Activated T-cell treated with anti-CD3 and anti-CD28 coated beads, Interleukin-2, amount 50 U/mL, for 1 hour (primary cell): ENCODE measurements at places on chromosomes 7 and 10.

DNA sequence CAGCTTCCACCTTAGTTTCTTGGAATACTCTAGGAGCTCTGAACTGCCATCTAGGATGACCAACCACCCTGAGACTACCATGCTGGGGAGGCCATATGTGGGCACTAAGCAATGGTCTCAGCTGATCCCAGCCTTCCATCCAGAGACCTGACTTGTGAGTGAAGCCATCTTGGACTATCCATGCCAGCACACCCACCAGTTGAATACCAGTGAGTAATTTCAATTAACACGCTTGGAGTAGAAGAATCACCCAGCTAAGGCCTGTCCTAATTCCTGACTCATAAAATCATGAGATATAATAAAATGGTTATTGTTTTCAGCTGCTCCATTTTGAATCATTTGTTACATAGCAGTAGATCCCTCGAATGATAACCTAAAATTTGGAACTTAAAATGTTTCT, 5.2 kb upstream of the KIF5B start:
- DNase-seq, result no peak

GRCh38 chr10:43229208-43230061, 37.4 kb downstream of the RASGEF1A start:
- DNase-seq, result peak; percentile 44

GRCh38 chr10:71742301-71743088, 22.9 kb upstream of the C10orf105 start:
- peak; percentile 45 for DNase-seq

DNA sequence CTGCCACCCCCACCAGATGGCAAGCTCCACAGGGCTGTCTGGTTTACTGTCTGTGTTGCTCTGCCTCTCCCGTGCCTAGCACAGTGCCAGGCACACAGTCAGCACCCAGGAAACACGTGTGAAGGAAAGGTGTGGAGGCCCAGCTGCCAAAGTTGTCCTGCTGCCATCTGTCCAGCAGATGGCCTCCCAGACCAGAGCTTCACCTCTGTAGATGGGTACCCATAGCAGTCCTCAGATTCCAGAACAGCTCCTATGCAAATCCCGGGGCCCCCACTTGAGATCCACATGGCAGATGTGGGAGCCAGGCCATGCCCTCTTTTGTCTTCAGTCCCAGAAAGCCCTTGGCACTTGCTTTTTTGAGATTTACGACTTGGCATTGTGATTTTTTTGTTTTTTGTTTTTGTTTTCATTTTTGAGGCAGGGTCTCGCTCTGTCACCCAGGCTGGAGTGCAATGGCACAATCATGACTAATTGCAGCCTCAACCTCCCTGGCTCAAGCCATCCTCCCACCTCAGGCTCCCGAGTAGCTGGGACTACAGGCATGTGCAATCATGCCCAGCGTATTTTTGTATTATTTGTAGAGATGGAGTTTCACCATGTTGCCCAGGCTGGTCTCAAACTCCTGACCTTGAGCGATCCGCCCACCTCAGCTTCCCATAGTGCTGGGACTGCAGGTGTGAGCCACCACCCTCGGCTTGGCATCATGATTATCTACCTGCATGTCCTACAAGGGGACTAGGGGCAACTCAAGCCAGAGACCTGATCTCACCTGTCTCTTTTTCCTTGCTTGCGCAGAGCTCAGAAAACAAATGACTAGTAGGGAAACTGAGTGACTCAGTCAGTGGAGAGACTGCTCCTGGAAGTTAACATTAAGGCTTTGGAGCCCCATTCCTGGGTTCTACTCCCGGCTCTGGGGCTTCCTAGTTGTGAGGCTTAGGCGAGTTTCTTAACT, 16.9 kb upstream of the PALD1 start:
- peak; percentile 56 for DNase-seq
